ENCODE measurements at places on chromosomes 1 and 21.

- DNase-seq: no peak
These were observed 43.5 kb upstream of the ZNF644 start for GRCh38 chr1:91065337-91065736.

GRCh38 chr1:30183895-30184294 lies 539.5 kb downstream of the MATN1 start:
- no peak for DNase-seq

GRCh38 chr21:42579456-42580075 lies 65.9 kb downstream of the SLC37A1 start:
- DNase-seq: no peak

- DNase-seq: no peak
These were observed 87.1 kb upstream of the LYST start for GRCh38 chr1:235953801-235954200.

GRCh38 chr1:46552357-46553237 lies 1.1 kb upstream of the KNCN start:
- DNase-seq: no peak

Data from activated T-helper 1 cell treated with anti-CD3 and anti-CD28 coated beads, Interleukin-2, amount 50 U/mL, for 16 hours (primary cell).